Stimulated activated CD4-positive, alpha-beta T cell treated with anti-CD3 and anti-CD28 coated beads, TNF-alpha, amount 100 ng/mL, for 1 hour (primary cell): ENCODE measurements at places on chromosomes 7 and 10.

DNA sequence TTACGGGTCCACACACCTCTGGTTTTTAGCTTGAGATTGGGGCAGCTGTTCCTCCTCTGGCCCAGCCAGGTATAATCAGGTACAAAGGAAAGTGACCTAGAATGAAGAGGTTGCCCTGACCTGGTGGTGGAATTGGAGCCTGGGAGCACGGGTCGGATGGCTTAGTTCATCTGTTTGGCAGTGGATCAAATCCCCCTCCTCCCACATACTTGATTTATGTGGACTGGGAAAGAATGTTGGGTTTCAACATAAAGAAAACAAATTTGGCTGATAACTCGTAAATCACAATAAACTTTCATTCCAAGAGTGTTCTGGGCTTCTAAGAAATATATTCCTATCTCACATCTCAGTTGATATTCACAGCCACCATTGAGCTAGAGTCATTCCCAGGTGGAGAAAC is 186.8 kb downstream of the CUX1 start:
- DNase-seq = no peak

DNA sequence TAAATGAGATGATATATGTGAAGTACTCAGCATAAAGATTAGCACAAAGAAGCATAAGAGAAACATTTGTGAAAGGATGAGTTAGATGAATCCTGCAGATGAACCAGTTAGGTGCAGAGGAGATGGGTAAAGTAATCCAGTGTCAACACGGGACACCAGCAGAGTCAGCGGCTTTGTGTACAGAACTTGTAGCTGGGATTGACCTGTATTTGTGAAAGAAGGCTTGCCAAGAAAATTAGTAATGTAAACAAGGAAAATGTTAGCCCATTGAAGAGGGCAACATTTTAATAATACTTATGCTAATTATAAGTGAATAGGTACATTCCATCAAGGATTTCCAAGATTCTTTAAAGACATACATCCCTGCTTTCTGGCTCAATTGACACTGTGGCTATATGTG is 255.7 kb downstream of the PTEN start:
- DNase-seq = no peak

GRCh38 chr7:36051501-36051900 is 101.6 kb upstream of the EEPD1 start:
- no peak for DNase-seq

- DNase-seq = no peak
Measured at GRCh38 chr7:8065356-8065813, 96.8 kb downstream of the GLCCI1 start.

GRCh38 chr7:44911911-44912310 is 26.6 kb upstream of the PURB start:
- DNase-seq = no peak
